HAP-1 (cell line): ENCODE measurements at places on chromosomes 7 and 10.
A peak's percentile ranks its signal among the peaks of the same experiment; 100 is the strongest.

GRCh38 chr10:93673791-93674190, 28.6 kb downstream of the FRA10AC1 start:
- no peak for DNase-seq

GRCh38 chr10:6068422-6068821, 6.3 kb upstream of the IL2RA start:
- DNase-seq = no peak

- no peak for DNase-seq
Measured at GRCh38 chr10:31147210-31147608, 115.5 kb upstream of the ZNF438 start.

DNA sequence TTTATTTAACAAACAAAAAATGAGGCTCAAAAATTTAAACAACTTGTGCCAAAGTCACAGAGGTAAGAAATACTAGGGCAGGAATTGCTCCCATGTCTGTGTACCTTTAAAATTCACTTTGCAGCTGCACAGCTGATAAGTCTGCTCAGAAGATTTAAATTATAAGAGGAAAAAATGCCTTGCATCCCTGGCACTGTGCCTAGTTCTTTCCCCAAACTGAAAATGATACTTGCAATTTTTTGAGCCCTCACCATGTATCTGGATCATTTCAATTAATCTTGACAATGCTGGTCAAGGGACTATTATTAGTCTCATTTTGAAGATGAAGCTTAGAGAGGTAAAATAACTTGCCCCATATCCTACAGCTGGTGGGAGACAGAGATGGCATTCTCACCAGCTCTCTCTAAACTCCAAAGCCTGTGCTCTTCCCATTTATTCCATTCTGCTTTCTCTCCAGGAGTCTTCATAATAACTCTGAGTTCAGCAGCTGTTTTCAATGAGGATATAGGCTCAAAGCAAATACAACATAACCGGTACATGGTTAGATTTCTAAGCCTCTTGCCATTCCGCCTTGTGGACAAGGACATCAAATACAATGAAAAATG, 350.5 kb upstream of the LRRTM3 start:
- no peak for DNase-seq

- DNase-seq = no peak
Measured at GRCh38 chr10:59373071-59373470, 10.7 kb upstream of the FAM13C start.

- no peak for DNase-seq
Measured at GRCh38 chr10:114516356-114516755, 112.1 kb upstream of the AFAP1L2 start.

DNA sequence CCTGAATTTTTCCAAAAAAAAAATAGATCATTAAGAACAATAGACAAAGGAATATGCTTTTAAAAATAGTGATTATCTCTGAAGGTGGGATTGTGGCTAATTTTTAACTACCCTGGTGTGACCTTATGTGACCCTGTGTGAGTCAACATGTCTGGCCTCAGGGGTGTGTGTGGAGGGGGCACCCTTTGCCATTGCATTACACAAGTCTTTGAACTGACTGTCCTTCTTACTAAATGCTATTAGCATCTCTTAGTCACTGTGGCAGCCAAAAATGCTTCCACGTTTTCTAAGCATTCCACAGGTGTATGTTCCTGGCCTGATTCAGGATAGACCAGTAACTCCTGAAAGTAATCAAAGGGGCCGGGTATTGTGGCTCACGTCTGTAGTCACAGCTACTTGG, 175.4 kb downstream of the MGMT start:
- no peak for DNase-seq

GRCh38 chr7:79615466-79615865, 162.0 kb upstream of the MAGI2 start:
- DNase-seq = no peak

- DNase-seq = no peak
Measured at GRCh38 chr7:2864204-2864985, 20.3 kb upstream of the GNA12 start.

GRCh38 chr7:19336836-19337383, 191.7 kb upstream of the FERD3L start:
- no peak for DNase-seq

GRCh38 chr10:62022830-62023229, 121.3 kb downstream of the ARID5B start:
- DNase-seq = no peak

DNA sequence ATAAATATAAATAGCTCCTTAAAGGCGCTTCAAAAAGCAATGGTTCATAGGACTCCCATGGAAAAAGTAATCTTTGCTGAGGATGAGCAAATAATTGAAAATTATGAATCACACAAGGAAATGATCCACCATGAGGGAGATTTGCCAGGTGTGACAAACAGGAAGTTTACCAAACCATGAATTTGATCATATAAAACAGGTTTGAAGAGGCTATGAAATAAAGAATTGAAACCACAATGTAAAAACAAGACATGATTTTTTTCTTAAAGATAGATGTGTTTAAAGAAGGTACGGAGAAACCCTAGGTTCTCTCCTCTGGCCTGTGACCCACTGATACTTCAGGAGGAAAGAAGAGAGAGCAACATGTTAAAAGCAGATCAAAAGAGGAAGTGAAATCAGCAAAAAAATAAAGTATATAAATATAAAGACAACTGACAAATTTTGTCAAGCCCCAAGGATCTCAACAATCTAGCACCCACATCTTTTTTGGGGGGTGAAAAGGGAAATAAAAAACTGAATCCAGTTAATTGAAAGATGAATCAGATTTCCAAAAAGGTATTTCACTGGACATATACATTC, 111.3 kb upstream of the ASAH2 start:
- no peak for DNase-seq

DNA sequence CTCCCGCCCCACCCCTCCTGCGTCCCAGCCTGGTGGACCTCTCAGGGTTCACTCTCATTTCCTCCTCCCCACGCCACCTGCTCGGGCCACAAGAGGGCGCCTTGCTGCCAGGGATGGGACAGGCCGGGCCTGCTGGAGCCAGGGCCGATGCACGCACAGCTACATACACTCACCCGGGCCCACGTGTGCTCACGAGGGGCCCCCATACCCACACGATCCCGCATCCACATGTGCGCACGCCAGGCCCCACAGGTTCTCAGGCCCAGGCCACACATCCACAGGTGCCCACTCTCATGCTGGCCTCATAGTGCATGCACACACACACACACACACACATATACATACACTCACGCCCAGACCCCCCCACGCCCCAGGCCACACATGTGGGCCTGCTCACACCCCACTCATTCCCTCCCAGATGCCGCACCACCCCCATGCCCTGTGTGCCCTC, 68.6 kb downstream of the LHPP start:
- DNase-seq = peak; percentile 64

DNA sequence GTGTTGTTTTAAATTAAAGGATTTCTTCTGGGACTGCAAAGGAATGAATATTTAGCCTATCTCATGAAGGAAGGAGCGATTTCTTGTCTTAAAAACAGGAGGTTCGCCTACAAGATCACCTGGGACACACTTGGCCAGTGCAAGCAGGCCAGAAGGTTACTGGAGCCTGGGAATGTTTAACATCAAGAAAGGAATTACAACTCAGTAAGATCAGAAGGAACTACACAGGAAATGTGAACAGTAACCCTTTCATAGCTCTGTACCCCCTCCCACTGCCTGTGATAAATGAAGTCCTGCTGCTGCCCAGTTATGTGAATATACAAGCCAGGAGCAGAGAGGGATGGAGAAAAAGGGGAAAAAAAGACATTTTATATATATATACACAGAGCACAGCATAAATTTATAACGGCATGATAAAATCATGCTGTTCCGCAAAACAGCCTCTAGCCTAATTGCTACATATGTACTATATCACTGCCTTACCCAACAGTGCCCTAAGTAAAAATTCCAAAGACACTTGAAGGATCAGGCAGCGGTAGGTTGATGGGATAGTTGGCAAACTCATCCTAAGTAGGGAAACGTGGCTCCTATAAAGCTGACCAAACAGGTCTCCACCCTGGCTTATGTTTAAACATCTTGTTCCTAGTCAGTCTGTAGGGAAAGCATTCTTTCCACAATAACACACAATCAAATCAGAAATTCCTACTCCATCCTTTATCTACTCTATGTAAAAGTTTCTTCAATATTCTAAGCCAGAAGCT, 63.8 kb downstream of the ZNF438 start:
- DNase-seq = no peak

GRCh38 chr7:111650456-111650999, 88.2 kb upstream of the IMMP2L start:
- DNase-seq = no peak

- DNase-seq = no peak
Measured at GRCh38 chr10:79185796-79186374, 117.1 kb downstream of the ZMIZ1 start.

DNA sequence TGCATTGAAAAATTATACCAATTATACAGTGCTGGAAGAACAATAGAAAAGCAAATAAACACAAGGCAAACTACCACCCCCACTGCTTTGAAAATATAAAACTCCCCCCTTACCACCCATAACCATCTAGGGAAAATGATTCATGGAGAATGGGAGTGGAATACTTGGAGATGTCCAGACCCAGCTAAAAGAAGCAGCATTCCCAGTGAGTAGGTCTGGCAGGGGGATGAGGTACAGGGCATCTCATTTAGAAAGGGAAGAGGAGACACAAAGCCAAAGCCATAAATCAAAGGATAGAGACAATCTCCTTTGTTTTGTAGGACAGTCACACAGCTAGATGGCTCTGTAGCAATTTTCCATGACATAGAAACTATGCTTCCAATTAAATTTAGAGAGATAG, 36.0 kb upstream of the DGKI start:
- no peak for DNase-seq

DNA sequence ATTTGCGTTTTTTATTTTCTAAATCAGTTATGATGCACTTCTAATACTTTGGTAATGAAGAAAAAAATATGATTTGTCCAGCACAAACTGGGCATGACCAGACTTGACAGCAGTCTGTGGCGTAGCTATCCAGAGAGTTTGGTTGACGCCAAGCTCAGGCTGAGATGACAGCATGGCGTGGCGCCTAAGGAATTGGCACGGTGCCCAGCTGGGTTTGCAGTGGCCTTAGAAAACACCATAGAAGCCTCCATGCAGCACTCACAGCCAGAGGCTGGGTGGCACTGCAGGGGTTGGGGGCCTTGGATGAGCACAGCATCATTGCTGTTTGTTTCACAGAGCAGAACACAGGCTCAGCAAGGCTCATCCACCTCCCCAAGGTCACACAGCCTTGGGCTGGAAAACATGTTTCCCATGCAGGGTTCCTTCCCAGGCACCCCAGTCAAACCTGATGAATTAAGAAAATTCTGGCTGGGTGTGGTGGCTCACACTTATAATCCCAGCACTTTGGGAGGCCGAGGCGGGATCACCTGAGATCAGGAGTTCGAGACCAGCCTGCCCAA, 88.9 kb downstream of the GTF2IRD1 start:
- peak; percentile 33 for DNase-seq

- no peak for DNase-seq
Measured at GRCh38 chr10:118595064-118595420, 406 bp downstream of the PRLHR start.

DNA sequence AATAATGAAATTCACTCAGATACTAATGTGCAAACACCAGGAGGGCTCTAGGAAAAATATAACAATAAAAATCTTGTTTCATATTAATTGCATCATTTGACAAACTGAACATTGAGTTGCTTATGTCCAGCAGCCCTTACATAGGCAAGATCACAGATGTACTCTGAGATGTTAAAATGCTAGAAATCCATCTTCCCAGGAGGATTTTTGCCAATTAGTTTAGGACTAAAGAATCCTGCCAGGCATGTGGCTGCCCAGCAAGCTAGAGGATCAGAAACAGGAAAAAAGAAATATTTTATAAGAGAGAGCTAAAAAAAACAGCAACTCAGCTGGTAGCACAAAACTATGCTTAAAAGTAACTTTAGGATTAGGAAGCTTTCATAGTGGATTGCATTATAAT, 407.8 kb downstream of the NXPH1 start:
- no peak for DNase-seq

DNA sequence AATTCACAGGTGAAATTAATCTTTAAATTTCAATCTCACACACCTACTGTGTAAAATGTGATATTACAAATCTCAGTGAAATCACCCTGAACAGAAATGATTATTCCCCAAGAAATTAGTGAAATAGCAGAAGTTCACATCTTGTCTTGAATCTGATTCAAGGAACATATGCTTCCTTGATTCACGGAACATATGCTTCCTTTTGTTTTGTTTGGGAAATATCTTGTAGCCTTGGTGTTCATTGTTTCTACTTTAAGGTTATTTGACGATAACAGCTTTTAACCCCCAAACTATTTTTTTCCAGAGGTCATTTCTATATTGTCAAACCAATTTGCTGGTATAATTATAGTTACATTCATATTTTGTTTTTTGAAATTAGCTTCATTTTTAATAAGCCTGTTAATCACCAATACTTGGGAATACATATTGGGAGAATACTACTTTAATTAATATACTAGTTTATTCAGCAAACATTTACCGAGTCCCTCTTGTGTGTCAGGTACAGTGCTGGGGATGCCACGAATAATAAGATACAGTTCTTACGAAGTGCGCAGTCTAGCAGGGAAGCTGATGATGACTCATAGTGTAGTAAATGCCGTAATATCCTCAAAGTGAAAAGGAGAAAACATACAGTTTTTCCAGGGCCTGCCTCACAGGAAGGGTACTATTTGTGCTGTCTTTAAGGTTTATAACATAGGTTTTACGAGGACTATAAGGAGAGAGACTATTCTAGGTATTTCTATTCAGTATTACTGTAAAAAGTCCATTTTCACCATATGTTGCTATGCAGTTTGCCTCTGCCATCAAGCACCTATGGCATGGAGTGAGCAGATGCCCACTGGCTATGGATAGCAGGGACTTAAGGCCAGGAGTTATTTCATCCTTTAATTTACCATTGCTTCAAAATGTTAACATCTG, 32.5 kb downstream of the PRKAR2B start:
- no peak for DNase-seq

DNA sequence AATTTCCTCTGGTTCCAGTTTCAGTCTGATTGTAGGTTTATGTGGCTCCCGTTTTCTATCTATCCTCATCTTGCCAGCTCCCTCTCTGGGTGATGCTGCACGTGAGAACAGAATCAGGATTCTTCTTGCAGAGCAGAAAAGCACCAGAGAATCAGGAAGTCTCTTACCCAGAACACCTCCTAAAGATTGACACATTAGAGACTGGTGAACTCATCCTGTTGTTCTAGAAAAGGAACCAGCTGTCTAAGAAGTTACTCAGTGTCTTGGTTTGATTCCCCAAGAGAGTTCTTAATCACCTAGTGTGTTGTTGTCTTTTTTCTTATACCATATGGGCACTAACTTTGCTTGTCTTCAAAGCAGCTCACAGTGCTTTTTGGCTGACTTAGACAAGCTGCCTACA, 152.4 kb downstream of the DGKI start:
- DNase-seq = no peak

DNA sequence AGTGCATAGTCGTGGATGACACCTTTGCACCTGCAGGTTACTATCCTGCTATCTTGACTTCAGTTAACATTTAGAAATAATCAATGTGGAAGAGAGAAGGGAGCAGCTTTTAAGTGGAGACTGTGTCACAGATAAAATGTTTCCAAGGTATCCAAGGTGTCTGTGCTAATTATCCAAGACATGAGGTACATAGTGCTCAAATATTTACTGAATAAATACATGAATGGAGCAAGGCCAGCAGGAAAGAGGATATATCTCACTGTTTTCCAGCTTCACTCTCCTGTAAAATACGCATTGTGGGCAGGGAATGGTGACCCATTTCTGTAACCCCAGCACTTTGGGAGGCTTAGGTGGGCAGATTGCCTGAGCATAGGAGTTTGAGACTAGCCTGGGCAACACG, 552.4 kb downstream of the PHTF2 start:
- no peak for DNase-seq
